Endothelial cell of coronary artery (primary cell): ENCODE measurements at places on chromosomes 13 and 19. TPM values are rescaled to one million over a fixed set of nuclear protein-coding genes. Genes with fewer than 3 reads are reported as not detected.

The KIR2DL3 gene
- total RNA-seq = not detected in 2 replicates

The FGF22 gene
- 0.09 TPM in 1 of 2 replicates, not detected in the other for total RNA-seq

The FGF9 gene
- total RNA-seq = not detected in 2 replicates

The DIRAS1 gene
- total RNA-seq = 0.09 TPM in 1 of 2 replicates, not detected in the other

The ZNF491 gene
- 0.90 and 2.4 TPM in 2 replicates for total RNA-seq

The CLC gene
- total RNA-seq = not detected in 2 replicates

The CATSPERD gene
- not detected in 2 replicates for total RNA-seq
